ENCODE measurements at places on chromosomes 1 and 21. TPM values are rescaled to one million over a fixed set of nuclear protein-coding genes. Genes with fewer than 3 reads are reported as not detected.

The IL20 gene
- total RNA-seq: not detected

The KCNT2 gene
- 0.56 TPM for total RNA-seq

The OR2T35 gene
- total RNA-seq: not detected

The ATP6V1G3 gene
- total RNA-seq: not detected

The TOMM20 gene
- total RNA-seq: 135 TPM

The HDGF gene
- total RNA-seq: 94.6 TPM
